HFFc6 (cell line): ENCODE measurements at places on chromosomes 2 and 18.

DNA sequence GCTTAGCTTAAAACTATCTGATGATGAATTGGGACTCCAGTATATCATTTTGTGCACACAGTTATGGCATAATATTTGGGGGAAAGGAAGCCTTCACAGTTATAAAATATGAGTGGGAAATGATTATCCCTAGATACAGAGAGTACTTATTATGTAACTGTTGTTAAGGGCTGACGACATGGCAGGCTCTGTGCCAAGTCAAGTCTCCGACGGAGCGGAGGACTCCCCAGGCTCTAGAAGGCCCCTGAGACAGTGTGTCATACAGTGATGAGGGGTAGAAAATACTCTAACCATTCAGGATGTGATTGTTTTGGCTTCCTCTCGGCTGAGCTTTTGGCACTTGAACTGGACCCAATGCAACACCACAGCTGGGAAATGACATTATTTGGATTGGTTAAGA is 211.8 kb downstream of the SLC8A1 start:
- peak; percentile 90 for DNase-seq

GRCh38 chr2:40431600-40431955 is 20.3 kb downstream of the SLC8A1 start:
- DNase-seq: peak; percentile 81

DNA sequence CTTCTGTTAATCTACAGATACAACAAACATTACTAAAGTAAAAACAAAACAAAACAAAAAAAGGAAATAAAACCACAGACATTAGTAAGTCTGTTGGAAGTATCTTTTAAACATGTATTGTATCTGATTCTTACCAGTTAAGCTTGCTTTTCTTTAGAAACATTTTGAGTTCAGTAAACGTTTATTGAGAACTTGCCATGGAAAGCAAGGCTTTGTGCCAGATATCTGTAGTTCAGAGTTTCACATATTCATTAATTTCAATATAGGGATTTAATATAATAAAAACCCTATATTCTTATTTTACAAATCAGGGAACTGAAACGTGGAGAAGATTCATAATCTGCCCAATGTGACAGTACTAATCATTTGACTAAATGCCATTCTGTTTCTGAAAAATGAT is 1101.0 kb upstream of the GYPC start:
- DNase-seq: no peak

GRCh38 chr2:58215429-58215828 is 25.7 kb downstream of the FANCL start:
- no peak for DNase-seq

GRCh38 chr2:235264512-235264911 is 229.3 kb upstream of the AGAP1 start:
- DNase-seq: no peak

GRCh38 chr2:78978340-78978739 is 47.2 kb upstream of the REG3G start:
- no peak for DNase-seq
